T-cell (primary cell): ENCODE measurements at places on chromosomes 12 and 14.
A peak's percentile ranks its signal among the peaks of the same experiment; 100 is the strongest.

DNA sequence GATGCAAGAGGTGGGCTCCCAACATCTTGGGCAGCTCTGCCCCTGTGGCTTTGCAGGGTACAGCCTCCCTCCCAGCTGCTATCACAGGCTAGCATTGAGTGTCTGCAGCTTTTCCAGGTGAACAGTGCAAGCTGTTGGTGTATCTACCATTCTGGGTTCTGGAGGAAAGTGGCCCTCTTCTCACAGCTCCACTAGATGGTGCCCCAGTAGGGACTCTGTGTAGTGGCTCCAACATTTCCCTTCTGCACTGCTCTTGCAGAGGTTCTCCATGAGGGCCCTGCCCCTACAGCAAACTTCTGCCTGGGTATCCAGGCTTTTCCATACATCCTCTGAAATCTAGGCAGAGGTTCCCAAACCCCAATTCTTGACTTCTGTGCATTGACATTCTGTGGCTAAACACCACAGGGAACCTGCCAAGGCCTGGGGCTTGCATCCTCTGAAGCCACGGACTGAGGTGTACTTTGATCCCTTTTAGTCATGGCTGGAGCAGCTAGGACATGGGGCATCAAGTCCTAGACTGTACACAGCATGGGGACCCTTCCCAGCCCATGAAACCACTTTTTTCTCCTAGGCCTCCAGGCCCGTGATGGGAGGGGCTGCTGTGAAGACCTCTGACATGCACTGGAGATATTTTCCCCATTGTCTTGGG is 24.0 kb upstream of the SLC38A1 start:
- no peaks in the 10 kb centered on the region for H3K27me3 ChIP-seq
- H3K4me1 ChIP-seq: no peaks in the 10 kb centered on the region
- no peak overlapping the region for H3K27ac ChIP-seq
- H3K36me3 ChIP-seq: no peaks in the 10 kb centered on the region
- no peak overlapping the region for H3K4me3 ChIP-seq

- DNase-seq: no peak
- no peaks in the 10 kb centered on the region for H3K36me3 ChIP-seq
- H3K27me3 ChIP-seq: no peaks in the 10 kb centered on the region
- no peaks in the 10 kb centered on the region for H3K4me1 ChIP-seq
Observed at GRCh38 chr12:31508436-31509150, 82.3 kb downstream of the DENND5B start.

DNA sequence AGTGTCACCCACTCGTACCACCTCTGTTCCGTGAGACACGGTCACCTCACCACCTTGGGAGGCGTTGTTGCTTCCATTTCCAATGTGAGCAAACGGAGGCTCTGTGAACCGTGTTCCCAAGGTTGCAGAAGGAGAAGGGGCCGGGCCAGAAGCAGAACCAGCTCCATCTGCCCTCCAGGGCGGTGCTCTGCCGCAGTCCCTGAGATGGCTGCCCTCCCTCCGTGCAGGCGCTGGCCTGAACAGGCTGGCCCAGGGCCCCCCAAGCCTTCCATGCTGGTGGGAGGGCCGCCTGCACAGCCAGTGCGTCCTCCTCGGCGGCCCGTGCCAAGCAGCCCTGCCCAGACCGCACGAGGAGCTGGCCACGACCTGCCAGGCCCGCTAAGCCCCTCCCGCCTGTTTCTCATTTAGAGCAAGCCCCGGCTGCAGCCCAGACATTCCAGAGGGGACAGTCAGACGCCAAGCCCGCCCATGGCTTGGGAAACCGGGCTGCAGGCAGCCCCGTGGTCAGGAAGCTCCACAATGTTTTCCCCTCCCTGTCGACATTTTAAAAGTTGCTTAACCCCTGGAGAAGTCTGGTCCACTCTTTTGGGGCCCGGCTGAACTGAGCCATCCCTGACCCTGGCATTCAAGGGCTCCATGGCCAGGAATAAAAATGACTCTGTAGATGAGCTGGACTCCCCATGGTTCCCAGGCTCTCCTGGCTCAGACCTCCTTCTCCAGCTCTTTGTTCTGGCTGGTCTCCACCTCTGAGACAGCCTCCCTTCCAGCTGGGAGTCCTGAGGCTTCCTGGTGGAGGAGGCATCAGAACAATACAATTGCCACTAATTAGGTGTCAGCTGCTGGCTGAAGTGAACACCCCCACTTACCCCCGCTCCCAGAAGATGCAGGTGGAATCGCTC is 236.0 kb downstream of the BCL11B start:
- H3K4me3 ChIP-seq: no peak overlapping the region
- H3K27ac ChIP-seq: no peak overlapping the region
- no peak for DNase-seq
- no peaks in the 10 kb centered on the region for H3K36me3 ChIP-seq
- peaks cover 2% of the 10 kb centered on the region for H3K4me1 ChIP-seq
- H3K27me3 ChIP-seq: peaks cover 24% of the 10 kb centered on the region

DNA sequence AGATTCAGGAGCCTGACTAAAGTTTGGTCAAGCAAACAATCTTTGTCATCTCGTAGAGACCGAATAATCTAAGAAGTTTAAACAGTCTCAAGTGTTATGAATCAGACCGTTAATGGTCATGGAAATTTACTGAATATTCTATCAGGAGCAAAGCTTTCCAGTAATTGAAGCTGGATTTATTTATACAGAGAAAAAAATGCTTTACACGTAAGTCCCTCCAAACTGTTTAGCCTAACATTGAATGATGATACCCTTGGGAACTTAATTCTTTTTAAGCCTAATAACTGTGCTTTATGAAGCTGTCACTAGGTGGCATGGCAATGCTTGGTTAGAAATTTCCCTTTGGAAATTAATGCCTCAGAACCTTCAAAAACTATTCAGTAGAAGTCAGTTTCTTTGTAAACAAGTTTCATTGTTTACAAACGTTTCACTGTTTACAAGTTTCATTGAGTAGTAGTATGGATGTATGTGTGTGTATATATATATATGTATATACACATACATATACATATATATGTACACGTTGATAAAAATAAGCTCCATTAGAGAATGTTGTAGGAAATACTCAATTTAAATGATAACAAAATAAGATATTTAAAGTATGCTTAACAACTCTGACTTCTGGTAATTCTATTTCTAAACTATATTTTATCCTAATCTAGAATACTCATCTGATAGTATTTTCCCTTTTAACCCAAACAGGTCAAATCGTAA is 32.1 kb downstream of the DEPDC4 start:
- H3K4me3 ChIP-seq: no peak overlapping the region
- H3K4me1 ChIP-seq: no peaks in the 10 kb centered on the region
- DNase-seq: no peak
- H3K27ac ChIP-seq: no peak overlapping the region
- H3K36me3 ChIP-seq: no peaks in the 10 kb centered on the region

GRCh38 chr14:37145395-37145794 is 27.0 kb downstream of the SLC25A21 start:
- no peaks in the 10 kb centered on the region for H3K4me1 ChIP-seq
- DNase-seq: no peak
- H3K36me3 ChIP-seq: no peaks in the 10 kb centered on the region
- no peaks in the 10 kb centered on the region for H3K27me3 ChIP-seq

- no peaks in the 10 kb centered on the region for H3K4me1 ChIP-seq
- no peaks in the 10 kb centered on the region for H3K36me3 ChIP-seq
- no peak overlapping the region for H3K27ac ChIP-seq
Observed at GRCh38 chr14:35576856-35577255, 42.9 kb downstream of the INSM2 start.

DNA sequence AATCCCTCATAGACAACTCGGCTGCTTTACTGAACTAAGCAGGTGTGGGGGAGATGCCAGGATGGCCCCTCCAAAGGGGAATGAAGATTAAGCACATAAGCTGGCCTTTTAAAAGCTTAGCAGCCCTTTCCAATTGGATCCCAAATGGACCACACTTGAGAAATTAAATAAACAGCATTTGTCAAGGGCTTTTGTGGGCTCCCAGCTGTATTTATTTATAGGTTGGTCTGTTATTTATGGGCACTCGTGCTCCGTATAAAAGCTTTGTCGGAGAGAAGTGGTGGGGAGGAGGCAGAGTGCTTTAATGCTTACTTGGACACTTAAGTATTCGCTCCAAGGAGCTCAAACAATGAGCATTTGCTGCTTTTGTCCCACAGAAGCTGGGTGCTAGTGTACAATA is 580.2 kb downstream of the MED13L start:
- DNase-seq: no peak
- no peak overlapping the region for H3K4me3 ChIP-seq
- H3K36me3 ChIP-seq: no peaks in the 10 kb centered on the region
- no peak overlapping the region for H3K27ac ChIP-seq

DNA sequence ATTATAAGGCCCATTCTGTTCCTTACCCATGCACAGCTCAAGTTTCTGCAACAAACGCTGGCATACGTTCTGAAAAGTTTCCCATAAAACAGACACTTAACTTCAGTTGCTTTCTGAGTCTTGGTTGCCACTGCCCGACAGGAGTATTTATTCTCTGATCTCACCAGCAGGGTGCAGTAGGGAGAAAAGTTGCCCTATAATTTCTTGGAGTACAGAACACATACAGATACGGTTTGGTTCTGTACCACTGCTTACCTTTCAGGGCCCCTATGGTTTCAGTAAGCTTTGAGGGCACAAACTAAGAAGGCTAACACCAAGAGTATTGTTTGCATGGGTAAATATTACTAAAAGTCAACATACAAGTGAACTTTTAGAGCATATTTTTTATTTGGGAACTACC is 77.9 kb downstream of the SPATA7 start:
- no peaks in the 10 kb centered on the region for H3K27me3 ChIP-seq
- no peaks in the 10 kb centered on the region for H3K4me1 ChIP-seq
- H3K4me3 ChIP-seq: no peak overlapping the region
- no peaks in the 10 kb centered on the region for H3K36me3 ChIP-seq

GRCh38 chr12:47983541-47984115 is 20.2 kb downstream of the TMEM106C start:
- H3K4me3 ChIP-seq: no peak overlapping the region
- H3K27me3 ChIP-seq: no peaks in the 10 kb centered on the region
- DNase-seq: no peak
- H3K27ac ChIP-seq: no peak overlapping the region
- no peaks in the 10 kb centered on the region for H3K36me3 ChIP-seq

DNA sequence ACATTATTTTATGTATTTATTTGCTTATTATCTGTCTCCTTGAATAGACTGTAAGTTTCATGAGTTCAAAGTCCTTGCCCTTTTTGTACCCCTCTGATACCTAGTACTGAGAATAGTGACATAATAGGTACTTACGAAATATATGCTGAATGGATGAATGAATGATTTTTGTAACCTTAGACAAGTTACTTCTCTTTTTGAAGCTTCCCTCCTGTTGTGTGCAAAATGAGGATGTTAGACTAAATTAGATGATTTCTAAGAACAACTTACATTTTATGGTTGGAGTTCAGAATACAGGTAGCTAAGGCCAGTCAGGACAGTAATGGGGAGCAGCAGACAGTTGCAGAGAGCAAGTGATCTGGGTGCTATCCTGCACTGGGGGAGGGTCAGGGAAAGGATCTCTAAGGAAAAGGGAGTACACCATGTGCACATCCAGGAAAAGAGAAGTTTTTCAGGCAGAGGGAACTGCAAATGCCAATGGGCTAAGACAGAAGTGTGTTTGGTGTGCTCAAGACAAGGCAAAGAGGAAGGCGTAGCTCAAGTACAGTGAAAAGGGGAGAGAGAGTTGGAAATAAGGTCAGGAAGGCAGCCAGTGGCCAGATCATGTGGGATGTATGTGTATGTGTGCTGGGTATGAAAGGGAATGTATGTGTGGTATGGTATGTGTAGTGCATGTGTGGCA is 59.4 kb upstream of the AMIGO2 start:
- peaks cover 30% of the 10 kb centered on the region for H3K36me3 ChIP-seq
- H3K27ac ChIP-seq: no peak overlapping the region
- no peaks in the 10 kb centered on the region for H3K27me3 ChIP-seq
- DNase-seq: no peak

DNA sequence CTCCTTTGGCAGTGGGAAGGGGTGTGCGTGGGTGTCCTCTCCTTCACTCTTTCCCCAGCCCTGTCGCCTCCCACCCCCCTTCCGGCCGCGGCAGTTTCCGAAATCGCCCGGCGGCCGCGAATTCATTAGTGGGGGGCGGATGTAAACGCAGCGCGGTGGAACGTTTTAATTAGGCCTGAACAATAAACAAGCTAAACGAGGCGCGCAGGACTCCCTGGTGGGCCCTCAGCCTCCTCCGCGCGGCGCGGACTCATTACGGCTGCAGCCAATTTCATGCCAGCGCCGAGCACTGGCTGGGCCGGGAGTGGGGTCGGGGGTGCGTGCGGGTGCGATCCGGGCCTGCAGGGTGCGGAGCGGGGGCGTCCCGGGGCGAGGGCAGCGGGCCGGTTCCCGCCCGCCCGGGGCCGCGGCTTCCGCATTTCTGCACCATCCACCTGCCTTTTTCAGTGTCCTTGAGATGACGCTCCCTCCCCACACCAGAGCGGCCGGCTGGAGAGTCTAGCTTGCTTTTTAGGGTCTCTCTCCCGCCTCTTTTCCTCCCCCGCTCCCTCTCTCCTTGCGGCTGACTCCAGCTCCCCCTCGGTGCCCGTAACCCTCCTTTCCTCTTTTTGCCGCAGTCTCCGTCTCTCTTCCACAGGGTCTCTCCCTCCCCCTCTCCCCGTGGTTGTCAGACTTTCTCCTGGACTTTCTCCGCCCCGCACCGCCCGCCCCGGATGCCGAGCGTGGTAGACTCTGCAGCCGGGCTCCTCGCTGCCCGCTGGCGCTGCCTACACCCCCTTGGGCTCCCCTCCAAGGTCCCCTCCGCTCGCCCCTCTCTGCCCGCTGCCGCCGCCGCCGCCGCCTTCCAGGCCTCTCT is at the start of gene CISTR:
Gene CISTR, minus strand, starts transcription at position 644 of the 856 bp plus-strand sequence.
- peak within 1 kb of the TSS; percentile 78 for H3K4me3 ChIP-seq
- no peak for DNase-seq
- H3K27me3 ChIP-seq: peaks cover 56% of the 10 kb centered on the region
- H3K36me3 ChIP-seq: no peaks in the 10 kb centered on the region

DNA sequence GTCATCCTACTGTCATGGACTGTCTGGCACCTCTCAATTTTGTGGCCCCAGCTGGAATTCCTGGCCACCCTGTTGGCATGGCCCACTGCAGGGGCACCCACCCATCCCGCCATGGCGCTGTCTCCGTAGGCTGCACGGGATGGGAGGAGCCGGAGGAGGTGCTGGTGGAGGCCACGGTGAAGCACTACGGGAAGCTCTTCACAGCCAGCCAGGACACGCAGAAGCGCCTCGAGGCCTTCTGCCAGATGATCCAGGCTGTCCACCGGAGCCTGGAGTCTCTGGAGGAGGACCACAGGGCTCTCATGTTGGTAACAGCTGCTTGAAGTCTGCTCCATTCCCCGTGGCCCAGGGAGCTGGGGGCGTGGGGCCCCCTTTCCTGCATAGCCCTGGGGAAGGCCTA is 3.9 kb downstream of the CCDC197 start:
- H3K27ac ChIP-seq: no peak overlapping the region
- no peak for DNase-seq
- no peaks in the 10 kb centered on the region for H3K36me3 ChIP-seq

DNA sequence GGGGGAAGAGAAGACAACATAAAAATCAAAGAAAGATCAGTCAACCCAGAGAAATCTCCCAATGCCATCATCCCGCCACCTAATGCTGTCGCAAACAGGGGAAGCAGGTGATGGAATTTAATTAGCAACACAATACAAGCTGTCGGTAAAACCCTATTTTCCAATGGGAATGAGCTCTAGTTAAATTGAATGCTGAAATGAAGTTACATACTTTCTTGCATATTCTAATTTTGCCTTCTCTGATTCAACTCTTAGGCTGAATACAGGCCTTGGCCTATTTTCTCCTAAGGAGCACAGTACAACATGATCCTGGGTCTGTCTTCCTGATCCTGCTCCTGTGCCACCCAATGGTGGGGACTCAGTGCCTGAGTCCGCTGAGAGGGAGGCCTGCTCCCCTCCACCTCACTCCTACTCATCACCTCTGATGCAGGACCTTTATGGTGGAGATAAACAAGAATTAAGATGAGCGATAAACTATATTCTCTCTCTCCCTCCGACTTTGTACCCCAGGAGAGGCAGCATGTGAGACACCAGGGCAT is 238.8 kb downstream of the GXYLT1 start:
- H3K27me3 ChIP-seq: peaks cover 3% of the 10 kb centered on the region
- DNase-seq: no peak
- H3K4me3 ChIP-seq: no peak overlapping the region
- H3K27ac ChIP-seq: no peak overlapping the region
